Activated CD4-positive, alpha-beta T cell treated with anti-CD3 and anti-CD28 coated beads for 36 hours (primary cell): ENCODE measurements at places on chromosomes 2 and 18. TPM values are rescaled to one million over a fixed set of nuclear protein-coding genes. Genes with fewer than 3 reads are reported as not detected.

The IL36G gene
- not detected for total RNA-seq

The ABCB11 gene
- total RNA-seq = not detected

GRCh38 chr2:217184242-217184641 is 324.4 kb upstream of the TNP1 start:
- DNase-seq = no peak

- DNase-seq = no peak
Observed at GRCh38 chr2:184769023-184769422, 170.7 kb downstream of the ZNF804A start.

DNA sequence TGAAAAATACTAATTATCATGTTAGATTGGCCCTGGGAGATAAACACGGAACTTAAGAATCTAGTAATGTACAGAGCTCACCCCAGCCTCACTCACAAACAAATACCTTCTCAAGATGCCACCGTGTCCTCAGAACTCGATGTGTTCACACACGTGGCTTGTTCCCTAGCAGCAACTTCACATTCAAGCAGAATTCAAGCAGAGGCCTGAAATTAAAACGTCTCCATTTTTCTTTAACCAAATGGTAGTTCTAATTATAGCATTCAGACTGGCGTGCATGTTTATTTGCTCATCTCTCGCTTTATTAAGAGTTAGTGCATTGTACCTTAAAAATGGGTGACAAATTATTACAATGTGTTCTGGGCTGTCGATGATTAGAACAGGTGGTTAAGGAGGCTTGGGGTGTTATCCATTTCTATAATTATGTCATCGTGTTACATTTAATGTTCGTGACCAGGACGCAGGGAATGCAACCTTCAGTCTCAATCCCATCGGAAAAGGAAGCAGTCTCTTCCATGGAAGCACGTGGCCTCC is 57.3 kb upstream of the SLC66A3 start:
- no peak for DNase-seq

DNA sequence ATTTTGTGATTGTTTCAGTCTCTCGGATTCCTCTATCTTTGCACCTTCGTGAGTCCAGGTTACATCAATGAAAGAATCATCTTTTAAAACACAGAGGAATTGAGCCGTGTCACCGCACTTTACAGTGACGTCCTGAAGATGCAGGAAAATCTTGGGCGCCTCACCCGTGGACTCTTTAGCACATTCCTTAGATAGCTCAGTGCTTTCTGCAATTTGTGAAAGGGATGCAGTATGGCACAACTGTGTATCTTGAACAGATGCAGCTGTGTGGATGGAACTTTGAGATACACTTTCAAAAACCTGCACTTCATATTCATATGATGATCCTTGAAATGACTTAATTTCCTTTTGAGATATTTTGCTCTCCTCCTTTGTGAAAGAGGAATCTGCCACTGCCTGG is 50.9 kb downstream of the TTN start:
- DNase-seq = no peak
